Fibroblast of gingiva (primary cell): ENCODE measurements at places on chromosomes 2 and 18.

- DNase-seq: no peak
Measured at GRCh38 chr18:3910512-3910911, 460.5 kb downstream of the TGIF1 start.

DNA sequence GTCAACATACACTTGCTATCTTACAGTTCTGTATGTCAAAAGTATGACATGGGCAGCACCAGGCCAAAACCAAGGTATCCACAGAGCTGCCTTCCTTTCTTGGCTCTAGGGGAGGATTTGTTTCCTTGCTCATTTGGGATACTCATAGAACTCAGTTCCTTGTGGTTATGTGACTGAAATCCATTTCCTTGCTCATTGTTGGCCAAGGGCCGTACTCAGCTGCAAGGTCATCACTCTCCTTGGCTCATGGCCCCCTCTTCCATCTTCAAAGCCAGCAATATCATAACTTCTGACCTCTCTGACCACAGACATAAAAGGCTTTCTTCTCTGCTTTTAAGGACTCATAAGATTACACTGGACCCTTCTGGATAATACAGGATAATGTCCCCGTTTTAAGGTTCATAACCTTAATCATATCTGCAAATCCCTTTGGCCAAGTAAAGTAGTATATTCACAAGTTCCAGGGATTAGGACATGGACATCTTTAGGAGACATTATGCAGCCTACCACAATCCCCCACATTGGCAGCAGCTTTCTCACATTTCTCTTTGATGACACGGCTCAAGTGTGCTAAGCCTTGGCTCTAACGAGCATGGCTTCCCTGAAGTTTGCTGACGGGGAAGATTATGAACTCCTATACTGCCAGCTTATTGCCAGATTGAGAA, 20.9 kb downstream of the TMEM237 start:
- DNase-seq: no peak

- no peak for DNase-seq
Measured at GRCh38 chr2:116499389-116499788, 1315.1 kb upstream of the DDX18 start.

DNA sequence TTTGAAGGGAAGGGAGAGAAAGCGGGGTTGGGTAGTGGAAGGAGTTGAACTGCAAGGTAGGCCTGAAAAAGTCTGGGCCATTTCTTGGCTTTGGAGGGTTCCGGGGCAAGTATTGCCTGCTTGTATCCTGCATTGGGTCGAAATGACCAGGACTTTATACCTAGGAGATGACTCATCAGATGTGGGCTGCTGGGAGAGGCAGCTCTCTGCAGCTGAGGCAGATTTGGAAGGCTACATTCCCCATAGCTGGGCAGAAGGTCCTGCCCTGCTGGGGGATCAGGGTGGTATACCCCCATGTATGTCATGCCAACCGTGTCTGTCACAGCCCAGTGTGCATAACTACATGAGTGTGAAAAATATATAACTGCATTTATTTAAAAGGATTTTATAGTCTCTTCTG, 171.8 kb upstream of the SPRED2 start:
- DNase-seq: no peak

- DNase-seq: no peak
Measured at GRCh38 chr18:37473195-37473840, 92.3 kb downstream of the CELF4 start.

DNA sequence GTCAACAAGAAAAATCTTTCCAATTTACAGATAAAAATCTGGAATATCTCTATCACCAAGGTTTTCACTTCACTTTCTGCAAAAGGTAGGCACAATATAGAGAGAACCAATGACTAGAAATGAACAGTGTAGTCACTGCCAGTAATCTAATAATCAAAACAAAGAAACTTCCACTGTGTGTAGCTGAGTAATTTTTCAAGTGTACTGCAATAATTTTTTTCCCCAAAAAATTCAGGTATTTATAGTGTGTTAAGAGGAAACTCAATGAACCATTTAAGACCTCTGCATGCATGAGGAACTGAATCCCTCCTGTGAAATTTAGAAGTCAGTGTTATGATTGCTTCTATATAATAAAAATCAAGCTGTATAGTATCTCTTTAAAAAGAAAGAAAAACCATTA, 121.8 kb downstream of the MEMO1 start:
- no peak for DNase-seq

DNA sequence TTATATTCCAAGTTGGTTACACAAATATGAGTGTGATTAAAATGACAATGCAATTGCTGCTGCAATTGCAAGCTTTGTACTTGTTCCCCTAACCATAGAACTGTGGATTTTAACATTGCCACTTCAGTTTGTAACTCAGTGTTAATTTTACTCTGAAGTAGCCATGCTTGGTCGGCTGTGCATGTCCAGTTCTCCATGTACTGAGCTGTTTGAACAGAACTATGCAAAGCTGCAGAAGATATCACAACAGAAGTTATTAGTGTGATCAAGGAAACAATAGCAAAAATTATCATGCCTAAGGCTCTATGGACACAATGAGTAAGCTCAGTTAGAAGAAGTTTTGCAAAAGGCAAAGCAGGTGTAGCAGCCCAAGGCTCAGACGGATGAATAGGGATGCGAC, 45.3 kb downstream of the CXCR4 start:
- no peak for DNase-seq

GRCh38 chr2:85468704-85469349, 50.3 kb downstream of the SH2D6 start:
- no peak for DNase-seq
